COR-L47 (cell line): ENCODE measurements at places on chromosomes 4 and X.

DNA sequence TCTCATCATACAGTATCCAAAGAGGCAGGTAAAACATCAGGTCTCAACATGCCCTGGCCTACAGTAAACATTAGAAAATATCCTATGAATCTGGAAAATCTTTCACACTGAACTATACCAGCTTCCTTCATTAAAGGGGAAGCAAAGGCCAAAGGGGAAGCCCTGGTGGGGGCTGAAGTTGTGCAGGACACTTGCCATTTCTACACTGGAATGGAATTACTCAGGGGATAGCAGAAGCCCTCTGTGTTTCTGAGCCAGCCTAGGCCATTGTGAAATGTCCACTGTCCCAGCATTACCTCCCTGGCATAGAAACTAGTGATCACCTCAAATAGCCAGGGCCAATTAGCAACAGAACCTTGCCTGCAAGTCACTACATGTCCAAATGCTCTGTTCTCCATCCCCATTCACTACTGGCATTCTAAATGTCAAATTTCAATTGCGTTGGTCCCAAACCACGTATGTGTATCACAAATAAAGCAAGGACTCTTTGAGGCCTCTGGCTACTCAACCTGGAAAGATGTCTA, 429.9 kb downstream of the AFF2 start:
- DNase-seq: no peak

- no peak for DNase-seq
Measured at GRCh38 chr4:176409627-176410026, 89.9 kb downstream of the SPCS3 start.

DNA sequence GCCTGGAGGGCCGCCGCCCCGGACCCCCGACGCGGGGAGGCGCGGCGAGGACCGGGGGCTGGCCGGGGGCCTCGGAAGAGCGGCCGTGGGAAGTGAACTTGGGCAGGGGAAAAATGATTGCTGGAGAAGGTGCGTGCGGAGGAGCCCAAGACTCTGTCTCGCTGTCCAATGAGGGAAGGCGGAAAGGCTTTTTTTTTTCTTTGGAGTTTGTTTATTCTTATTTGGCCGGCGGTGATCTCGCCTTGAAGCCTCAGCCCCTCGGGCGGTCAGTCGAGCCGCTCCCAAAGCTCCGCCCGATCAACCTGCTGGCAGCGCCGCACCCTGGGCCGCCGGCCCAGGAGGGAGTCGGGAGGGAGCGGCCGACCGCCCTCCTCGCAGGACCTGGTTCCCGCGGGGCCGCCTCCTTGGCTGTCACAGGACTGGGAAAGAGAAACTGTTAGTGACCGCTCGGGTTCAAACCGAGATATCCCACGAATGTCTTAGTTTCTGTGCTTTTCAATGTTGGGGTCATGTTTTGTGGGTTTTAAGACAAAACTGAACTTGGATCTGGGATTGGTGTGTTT, 2.5 kb downstream of the CPEB2 start:
- DNase-seq: no peak

- peak; percentile 21 for DNase-seq
Measured at GRCh38 chrX:103688946-103689345, 2.4 kb upstream of the MORF4L2 start.

DNA sequence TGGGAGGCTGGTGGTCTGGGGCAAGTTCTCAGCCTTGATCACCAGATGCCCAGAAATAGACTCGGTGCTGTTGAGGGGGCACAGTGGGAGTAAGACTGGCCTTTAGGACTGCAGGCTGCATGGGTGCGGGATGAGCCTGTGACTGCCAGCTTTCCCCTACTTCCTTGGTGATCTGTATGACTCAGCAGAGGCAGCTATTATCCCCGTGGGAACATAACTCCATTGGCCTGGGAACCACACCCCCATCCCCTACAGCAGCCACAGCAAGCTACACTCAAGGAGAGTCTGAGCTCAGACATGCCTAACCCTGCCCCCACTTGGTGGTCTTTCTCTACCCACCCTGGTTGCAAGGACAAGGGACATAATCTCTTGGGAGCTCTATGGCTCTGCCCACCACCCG, 20.6 kb downstream of the CLIC2 start:
- no peak for DNase-seq

- DNase-seq: no peak
Measured at GRCh38 chr4:183362036-183362435, 39.8 kb upstream of the CLDN24 start.
